Fibroblast of skin of left biceps (primary cell): ENCODE measurements at places on chromosomes 13 and 19.

DNA sequence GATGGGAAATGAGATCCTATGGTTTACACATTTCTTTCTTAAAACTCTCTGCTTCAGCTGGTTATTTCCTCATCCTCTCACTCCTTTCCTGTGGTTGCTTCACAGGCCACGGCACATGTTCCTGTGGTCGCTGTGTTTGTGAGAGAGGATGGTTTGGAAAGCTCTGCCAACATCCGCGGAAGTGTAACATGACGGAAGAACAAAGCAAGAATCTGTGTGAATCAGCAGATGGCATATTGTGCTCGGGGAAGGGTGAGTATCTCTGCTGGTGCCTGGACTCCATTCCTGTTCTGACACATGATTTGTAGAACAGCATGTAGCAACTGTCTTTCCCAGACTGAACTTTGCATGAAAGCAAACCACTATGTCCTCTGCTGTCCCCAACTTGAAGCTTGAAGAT, 254.2 kb downstream of the ITGBL1 start:
- DNase-seq, result peak; percentile 82

DNA sequence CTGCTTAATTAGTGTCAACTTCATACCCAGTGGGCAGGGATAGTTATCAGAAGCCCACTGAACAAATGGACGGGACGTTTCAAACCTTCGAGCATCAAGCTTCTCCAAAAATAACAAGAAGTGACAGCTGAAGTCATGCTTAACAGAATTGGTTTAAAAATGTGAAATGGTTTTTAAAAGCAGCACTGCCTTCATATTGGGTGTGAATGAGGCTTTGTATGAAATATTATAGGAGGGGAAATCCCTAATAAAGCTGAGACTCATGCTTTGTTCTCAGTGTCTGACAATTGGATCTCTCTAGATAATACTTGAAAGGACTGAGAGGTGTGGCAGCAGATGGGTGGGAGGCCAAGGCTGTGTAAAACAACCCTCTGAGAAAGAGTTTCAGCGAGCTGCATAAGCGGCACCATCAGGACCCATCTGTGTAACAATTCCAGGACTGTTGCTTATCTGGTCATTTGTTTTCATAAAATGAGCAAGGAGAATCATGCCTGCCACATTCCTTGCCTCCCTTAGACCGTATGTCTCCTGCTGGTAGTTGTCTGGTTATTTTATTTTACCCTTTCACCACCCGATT, 667.7 kb downstream of the DIAPH3 start:
- no peak for DNase-seq

- no peak for DNase-seq
Measured at GRCh38 chr13:28558567-28558966, 63.6 kb upstream of the FLT1 start.

GRCh38 chr13:33863188-33863789, 45.3 kb downstream of the RFC3 start:
- no peak for DNase-seq

DNA sequence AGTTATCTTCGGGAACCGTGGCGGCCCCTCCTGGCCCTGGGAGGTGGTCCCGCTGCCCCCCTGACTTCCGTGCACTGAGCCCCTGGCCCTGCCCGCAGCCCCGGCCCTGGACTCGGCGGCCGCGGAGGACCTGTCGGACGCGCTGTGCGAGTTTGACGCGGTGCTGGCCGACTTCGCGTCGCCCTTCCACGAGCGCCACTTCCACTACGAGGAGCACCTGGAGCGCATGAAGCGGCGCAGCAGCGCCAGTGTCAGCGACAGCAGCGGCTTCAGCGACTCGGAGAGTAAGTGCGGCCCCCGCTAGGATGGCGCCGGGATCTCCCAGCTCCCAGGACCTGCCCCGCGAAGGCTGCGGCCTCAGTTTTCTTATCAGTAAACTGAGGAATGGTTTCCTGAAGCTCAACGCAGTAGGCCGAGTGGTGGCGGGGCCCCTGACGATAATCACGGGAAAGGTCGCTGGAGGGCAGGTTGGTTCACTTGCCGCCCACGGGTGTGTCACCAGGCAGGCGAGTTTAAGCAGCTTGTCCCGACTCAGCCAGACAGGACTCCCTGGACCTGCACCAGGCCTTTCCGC, 924 bp downstream of the RGCC start:
- DNase-seq, result no peak

DNA sequence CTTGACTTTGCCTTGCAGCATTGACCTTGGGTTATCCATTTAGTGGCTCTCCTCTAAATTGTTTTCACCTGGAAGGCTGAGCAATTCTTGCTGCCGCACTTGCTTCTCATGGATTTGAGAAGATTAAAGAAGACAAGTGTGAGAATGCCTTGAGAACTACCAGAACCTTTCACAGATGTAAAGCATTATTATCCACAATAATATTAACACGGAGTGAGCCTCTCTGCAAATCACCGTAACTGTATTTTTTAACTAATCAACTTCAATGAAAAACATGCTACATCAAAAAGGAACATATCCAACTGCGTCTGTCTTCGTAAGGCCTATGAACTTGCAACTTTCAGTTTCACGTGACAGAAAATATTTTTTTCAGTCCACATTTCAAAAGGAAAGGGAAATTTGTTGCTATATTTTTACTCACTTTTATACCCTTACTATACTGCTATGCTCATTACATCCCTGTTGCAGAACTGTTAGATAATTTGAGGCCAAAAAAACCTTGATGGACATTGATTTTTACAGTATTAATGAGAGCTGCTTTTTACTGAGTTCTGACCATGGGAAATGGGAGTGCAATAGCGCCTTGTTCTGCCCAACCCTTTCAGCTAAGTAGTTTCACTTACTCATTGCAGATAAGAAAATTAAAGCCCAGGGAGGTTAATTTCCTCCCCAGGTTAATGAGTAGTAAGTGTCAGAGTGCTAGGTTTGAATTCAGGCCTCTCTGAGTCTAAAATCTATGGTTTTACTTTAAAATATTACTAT, 93.8 kb upstream of the RAP2A start:
- DNase-seq, result no peak

DNA sequence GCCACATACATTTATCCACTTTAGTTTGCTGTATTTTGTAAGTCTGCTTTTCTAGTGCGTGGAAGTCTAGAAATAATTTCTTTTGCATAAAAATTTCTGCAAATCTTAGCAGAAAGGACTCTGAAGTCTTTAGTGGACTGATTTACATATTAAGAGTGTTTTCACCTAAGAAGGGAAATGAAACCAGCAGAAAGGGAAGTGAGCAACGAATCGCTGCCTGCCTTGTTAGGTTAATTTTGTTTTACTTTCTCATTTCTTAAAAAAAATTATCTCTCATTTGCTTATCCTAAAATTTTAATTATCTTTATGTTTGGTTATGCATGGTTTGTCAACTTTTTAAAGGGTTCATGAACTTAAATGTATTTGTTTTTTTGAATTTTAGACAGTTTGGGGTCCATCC, 767 bp upstream of the GPR18 start:
- no peak for DNase-seq

GRCh38 chr13:113226873-113227450, 17.5 kb downstream of the CUL4A start:
- DNase-seq, result no peak

DNA sequence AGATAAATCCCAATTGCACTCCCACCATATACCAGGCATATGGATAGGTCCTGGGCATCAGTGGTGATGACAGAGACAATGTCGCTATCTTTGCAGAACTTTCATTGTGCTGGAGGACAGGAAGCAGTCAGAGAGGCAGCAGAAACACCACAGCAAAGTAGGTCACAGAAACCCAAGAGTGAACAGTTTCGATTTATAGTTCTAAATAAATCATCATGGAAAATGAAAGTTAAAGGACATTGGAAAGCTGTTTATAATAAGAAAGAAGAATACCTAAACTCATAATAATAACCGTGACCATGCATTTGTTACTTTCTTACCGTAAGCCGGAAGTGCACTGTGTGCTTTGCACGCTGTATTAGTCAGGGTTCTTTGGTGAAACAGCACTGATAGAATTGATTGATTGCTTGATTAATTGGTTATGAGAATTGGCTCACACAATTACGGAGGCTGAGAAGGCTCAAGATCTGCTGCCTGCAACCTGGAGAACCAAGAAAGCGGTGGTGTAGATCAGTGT, 38.9 kb downstream of the ALOX5AP start:
- DNase-seq, result no peak

DNA sequence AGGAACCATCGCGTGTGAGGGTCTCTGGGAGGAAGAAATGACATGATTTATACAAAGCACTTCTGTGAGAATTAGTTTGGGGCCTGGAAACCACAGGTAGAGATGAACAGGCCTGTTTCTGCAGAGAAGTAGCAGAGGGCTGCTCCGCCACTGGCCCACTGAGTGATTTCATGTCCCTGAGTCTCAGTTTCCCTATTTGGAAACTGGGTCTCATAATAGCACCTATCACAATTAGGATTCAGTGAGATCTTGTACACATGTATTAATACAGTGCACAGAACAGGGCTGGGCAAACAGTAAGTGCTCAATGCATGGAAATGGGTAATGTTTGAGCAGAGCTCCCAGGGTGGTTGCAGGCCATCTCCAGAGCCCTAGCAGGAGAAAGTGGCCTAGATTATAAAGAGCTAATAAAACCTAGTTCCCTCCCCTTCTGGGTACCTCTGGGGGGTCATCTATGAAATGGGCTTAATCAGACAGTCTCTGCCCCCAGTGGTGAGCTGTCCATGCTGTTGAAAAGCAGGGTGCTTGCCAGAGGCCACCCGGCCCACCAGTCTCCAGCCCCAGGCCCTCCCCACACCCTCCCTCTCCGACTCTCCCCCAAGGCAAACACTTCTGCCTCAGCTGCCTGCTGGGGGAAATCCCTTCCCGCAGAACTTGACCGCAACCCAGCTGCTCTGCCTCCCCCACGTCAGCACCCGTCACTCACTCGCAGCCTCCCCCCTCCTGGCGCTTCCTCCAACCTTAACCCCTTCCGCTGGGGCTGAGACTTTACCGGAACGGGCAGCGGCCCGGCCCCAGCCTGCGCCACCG, 4.5 kb downstream of the BCL3 start:
- DNase-seq, result peak; percentile 84

- DNase-seq, result no peak
Measured at GRCh38 chr13:112184851-112185371, 118.0 kb downstream of the SOX1 start.

DNA sequence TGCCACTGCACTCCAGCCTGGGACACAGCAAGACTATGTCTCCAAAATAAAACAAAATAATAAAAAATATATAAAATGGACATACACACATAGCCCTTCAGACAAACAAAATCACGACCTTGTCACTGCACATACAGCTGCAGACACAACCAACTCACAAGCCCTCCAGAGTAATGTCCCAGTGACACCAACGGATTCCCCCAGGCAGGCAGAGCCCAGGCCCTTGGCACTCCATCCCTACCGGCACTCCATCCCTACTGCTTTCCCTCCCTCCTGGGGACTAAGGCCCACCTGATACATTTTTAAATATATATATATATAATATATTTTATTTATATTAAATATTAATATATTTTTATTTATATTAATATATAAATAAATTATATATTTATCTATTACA, 18.5 kb downstream of the ZNF101 start:
- DNase-seq, result no peak

- DNase-seq, result no peak
Measured at GRCh38 chr19:31347354-31347753, 1.9 kb downstream of the TSHZ3 start.

DNA sequence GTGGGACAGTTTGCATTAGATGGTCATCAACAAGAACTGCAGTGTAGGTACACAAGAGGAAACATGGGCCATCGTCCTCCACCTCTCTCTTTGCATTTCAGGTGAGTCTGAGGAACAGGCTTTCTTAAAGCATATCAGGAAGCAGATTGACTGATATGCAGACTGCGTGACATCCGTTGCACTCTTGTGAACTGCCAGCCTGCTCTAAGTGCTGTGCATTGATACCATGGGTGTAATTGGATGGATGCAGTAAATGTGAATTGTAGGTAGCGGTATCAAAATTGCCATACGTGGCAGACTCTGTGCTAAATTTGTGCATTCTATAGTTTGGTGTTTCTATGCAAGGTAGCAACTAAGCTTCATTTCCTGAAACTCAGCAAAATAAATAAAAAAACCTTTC, 1008.3 kb downstream of the EFNB2 start:
- DNase-seq, result no peak

- no peak for DNase-seq
Measured at GRCh38 chr19:31338069-31338776, 11.0 kb downstream of the TSHZ3 start.

GRCh38 chr13:78759704-78760103, 100.7 kb upstream of the OBI1 start:
- DNase-seq, result no peak

DNA sequence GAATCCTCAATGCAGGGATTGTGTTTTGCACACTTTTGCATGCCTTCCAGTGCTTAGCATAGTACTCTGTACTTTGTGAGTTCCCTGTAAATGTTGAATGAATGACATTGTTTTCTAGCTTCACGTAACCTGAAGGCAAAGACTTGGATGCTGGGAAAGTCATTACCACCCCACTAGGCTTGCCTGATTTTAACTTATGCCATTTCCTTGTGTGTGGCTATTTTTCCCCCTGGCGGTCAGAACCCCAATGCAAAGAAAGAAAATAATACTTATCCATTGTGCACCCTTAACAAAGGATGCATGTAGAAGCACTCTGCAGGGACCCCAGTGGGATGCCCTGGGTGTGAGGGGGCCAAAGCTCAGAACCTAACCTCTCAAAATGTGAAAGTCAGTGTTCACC, 1.2 kb upstream of the ENOX1 start:
- no peak for DNase-seq

DNA sequence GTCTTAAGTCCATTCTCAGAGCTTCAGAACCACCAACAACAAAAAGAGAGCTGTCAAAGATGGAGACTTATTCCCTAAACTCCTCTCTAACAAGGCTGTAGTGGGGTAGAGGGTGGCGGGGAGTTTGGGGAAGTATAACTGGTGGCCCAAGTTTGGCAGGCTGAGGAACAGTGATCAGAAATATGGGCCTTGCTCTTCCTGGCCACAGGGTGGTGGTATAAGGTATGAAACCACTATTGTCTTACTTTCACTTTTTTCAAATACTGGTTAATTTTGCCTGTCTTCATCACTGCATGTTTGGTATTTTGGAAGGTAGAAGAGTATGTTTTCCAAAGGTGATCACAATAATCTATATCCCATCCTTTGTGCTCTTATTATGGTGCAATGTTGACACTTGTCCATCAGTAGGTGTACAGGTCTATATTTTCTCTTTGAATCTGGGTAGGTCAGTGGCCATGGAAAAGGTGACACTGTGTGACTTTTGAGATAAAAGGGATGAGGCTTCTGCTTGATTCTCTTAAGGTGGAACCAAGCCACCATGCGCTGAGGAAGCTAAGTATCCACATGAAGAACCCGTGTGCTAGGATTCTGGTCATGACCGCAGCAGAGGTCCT, 23.2 kb upstream of the GPC5 start:
- no peak for DNase-seq

- DNase-seq, result no peak
Measured at GRCh38 chr13:23182142-23182541, 1.4 kb downstream of the SGCG start.

- no peak for DNase-seq
Measured at GRCh38 chr13:48902368-48902767, 73.3 kb upstream of the FNDC3A start.

DNA sequence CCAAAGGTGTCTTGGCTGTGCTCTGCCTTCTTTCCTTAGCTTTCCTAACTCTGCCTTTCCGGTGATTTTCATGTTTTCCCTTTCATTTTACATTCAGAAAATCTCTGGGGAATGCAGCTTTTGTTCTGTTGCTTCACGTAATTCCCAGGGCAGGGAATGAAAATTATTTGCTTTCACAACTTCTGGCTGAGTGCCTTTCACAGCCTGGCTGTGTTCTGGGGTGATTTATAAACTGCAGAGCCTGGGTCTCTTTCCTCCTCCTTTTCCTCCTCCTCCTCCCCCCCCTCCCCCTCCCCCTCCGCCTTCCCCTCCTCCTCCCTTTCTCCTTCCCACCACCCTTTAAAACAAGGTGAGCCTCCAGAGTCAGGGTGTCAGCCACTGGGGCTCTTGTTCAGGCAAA, 84.3 kb downstream of the RNASEH2B start:
- peak; percentile 29 for DNase-seq
